Aorta (tissue), 5 donors: ENCODE measurements at places on chromosomes 7 and 10.

GRCh38 chr7:97733276-97734161 lies 1.6 kb downstream of the TAC1 start:
- DNase-seq, result peak; percentile 73

GRCh38 chr7:40493609-40494051 lies 358.8 kb downstream of the SUGCT start:
- DNase-seq, result no peak

- DNase-seq, result no peak
Measured at GRCh38 chr7:121369462-121369861, 26.6 kb downstream of the FAM3C start.

- no peak for DNase-seq
Measured at GRCh38 chr7:80614851-80615271, 23.6 kb upstream of the CD36 start.

DNA sequence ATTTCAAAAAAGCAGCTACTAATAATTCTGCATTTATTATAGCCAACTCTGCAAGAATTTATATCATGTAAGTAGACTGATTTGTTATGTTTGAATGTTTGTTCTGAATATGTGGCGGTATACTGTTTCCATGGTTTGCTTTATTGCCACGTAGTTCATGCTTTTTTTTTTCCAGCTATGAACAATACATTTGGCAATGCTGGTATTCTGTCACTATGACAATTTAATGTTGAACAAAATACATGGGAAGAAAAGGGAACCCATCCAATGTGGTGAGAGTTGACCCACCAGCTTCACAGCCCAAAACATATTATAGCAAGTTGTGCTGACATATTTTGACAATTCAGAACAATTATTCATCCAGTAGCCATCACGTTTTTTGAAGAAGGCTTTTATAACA lies 145.6 kb downstream of the CCDC71L start:
- DNase-seq, result no peak

- peak; percentile 85 for DNase-seq
Measured at GRCh38 chr10:94292434-94293090, 70.2 kb downstream of the NOC3L start.

DNA sequence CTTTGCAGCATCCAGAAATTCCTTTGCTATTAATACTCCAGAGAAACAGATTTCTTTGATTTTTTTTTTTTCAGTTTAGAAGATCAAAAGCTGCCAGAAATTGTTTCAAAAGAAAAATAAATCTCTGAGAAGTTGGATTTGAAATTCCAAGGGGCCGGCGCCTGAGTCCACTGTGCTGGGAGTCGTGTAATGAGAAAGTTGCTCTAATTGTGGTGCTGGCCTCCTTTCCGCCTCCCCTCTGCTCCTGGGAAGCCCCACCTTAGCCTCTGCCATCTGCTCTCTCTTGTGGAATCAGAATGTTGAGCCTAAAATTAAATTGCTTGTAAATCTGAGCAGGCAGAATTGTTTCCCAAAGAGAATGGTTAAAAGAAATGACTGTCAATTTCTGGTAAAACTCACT lies 93.3 kb downstream of the EMX2 start:
- DNase-seq, result no peak

- no peak for DNase-seq
Measured at GRCh38 chr10:16814012-16814411, 3.2 kb downstream of the RSU1 start.

GRCh38 chr10:89741126-89741762 lies 39.9 kb downstream of the KIF20B start:
- no peak for DNase-seq

- DNase-seq, result no peak
Measured at GRCh38 chr7:96041171-96041570, 268.8 kb downstream of the DYNC1I1 start.

DNA sequence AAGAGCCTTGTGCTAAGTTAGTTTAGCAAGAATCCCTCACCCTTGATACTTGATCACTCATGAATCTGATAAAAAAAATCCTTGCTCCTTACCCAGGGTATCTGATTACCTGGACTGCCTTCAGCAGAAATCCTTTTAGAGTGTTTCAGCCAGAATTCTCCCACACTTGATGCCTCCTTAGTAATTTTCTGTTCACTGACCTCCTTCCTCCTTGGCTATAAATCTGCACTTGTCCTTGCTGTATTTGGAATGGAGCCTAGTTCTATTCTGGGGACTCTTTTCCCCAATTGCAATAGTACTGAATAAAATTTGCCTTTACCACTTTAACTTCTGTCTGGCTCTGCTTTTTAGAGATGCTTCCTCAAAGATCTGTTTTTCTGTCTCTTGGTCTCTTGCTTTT lies 84.9 kb downstream of the RPS24 start:
- DNase-seq, result no peak

- DNase-seq, result no peak
Measured at GRCh38 chr7:112529521-112529920, 48.7 kb downstream of the LSMEM1 start.

DNA sequence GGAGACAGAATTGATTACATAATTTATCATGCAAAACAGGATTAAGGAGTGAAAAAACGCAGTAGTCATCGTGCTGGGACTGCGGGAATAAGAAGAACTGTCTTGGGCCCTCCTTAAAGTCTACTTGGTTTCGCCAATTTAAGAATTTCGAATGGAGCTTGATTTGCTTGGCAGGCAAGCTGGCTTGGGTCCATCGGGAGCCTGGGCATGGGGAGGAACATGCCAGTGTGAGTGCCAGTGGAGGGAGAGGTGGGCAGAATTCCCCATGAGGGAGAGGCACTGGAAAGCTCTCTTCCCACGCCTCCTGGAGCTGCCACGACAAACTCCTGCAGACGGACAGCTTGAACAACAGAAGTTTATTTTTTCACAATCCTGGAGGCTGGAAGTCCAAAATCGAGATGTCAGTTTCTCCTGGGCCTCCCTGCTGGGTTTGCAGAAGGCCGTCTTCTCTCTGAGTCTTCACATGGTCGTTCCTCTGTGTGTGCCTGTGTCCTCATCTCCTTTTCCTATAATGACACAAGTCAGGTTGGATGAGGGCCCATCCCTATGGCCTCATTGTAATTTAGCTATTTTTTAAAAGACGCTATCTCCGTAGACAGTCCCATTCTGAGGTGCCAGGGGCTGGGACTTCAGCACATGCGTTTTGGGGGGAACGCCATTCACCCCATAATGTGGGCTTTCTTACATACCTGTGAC lies 528.7 kb upstream of the DPP6 start:
- no peak for DNase-seq

- DNase-seq, result no peak
Measured at GRCh38 chr7:117148971-117149370, 173.9 kb downstream of the WNT2 start.

DNA sequence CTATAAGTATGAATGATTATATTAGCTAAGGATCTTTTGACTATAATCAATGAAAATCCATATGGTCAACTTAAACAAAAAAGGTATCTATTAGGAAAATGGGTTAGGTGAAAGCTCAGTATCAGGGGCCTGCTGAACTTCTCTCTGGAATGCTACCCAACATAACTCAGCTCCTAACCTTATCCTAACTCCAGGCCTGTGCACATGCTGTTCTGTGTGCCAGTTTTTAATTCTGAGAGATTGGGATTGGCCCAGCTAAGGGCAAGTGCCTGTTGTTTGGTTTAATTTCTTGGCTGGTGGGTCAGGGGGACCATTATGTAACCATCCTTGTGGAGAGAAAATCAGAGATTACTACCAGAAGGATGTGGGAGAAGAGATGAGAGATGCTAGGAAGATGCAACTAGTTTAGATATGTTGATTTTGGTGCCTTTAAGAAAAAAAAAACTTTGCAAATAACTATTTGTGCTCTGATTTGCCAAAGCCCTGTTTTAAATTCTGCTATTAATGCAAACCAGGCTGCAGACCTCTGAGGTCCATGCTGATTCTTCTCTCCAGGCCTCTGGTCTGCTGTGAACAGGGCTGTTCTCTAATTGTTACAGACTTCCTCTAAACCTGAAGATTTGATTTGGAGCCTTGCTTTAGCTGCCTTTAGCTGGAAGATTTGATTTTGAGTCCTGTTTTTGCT lies 23.9 kb upstream of the HDAC9 start:
- no peak for DNase-seq

DNA sequence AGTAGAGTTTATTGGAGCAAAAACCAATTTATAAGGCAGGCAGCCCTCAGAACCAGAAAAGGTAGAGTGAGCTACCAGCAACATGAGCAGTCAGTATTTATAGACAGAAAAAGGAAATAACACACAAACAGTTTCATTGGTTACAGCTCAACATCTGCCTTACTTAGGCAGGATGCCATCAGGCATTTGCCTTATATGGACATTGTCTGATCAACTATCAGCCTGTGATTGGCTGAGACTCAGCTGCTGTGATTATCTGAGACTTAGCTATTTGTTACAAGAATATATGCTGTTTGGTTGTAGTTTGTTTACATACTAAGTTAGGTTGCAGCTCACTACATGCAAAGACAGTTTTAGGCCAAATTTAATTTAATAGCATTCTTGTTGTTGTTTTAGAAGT lies 60.4 kb upstream of the CDK1 start:
- DNase-seq, result no peak

- DNase-seq, result no peak
Measured at GRCh38 chr10:1287487-1287886, 231.3 kb downstream of the WDR37 start.

GRCh38 chr7:50595491-50596102 lies 30.4 kb upstream of the DDC start:
- no peak for DNase-seq
